ENCODE measurements at places on chromosomes 11 and 22.

GRCh38 chr11:71476031-71476430 lies 23.0 kb downstream of the NADSYN1 start:
- no peak for DNase-seq

- DNase-seq: peak; percentile 51
These were observed 303.8 kb downstream of the NTM start for GRCh38 chr11:131674051-131674755.

GRCh38 chr22:37079668-37080171 lies 28.2 kb downstream of the KCTD17 start:
- peak; percentile 84 for DNase-seq

DNA sequence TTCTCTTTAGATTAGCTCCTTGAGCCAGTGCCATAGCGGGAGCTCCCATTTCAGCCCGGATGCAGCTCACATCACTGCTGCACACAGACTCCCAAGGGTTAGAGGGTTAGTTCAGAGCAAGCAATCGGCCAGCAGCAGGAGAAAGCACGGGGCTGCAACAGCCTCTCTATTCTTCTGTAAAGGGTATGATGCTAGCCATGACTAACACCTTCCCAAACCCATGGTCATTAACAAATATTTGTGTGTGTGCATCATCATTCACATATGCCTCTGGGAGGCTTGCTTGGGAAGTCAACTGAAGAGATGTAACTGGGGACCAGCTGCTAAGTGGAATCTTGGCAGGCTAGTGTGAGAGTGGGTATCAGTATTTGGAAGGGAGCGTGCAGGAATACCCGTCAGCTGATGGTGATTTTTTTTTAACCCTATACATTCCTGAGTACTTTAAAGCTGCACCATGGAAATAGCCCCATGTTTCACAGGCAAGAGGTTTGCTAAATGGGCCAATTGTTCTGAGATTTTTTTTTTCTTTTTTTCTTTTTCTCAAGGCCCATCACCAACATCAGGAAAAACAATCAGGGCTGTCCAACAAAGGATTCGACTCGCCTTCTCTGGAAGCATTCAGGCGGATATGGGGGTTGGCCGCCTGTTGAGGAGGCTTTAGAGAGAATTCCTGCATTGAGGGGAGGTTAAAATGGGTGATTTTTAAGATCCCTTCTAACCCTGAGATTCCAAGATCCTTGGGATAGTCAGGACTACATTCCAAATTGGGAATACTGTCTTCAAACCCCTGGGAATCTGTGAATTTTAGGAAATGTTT lies 33.2 kb upstream of the CCDC89 start:
- no peak for DNase-seq

GRCh38 chr11:119084663-119085436 lies at the start of gene HMBS:
TSS of gene HMBS (plus strand) at chr11:119084881. CDS start at chr11:119085034, 153 bp downstream.
- peak; percentile 92 for DNase-seq

- DNase-seq: no peak
These were observed 46.1 kb upstream of the PRDM11 start for GRCh38 chr11:45100339-45100738.

DNA sequence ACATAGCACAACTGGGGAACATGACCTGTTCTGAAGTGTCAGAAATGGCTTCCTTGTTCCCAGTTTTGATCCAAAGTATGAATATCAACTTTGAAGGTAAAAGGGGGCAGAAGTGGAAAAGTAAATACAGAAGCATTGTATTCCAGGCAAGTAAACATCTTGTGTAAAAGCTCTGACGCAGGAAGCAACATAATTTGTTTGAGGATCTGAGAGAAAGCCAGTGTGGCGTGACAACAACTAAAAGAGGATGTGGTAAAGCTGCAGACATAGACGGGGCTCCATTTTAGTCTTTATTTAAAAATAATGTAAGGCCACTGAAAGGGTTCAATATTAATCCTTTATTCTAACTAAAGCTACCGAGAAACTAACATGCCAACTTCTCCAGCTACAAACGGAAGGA lies 310.2 kb downstream of the DLG2 start:
- DNase-seq: no peak

- DNase-seq: no peak
These were observed 14.4 kb upstream of the UPK3A start for GRCh38 chr22:45270095-45271020.

DNA sequence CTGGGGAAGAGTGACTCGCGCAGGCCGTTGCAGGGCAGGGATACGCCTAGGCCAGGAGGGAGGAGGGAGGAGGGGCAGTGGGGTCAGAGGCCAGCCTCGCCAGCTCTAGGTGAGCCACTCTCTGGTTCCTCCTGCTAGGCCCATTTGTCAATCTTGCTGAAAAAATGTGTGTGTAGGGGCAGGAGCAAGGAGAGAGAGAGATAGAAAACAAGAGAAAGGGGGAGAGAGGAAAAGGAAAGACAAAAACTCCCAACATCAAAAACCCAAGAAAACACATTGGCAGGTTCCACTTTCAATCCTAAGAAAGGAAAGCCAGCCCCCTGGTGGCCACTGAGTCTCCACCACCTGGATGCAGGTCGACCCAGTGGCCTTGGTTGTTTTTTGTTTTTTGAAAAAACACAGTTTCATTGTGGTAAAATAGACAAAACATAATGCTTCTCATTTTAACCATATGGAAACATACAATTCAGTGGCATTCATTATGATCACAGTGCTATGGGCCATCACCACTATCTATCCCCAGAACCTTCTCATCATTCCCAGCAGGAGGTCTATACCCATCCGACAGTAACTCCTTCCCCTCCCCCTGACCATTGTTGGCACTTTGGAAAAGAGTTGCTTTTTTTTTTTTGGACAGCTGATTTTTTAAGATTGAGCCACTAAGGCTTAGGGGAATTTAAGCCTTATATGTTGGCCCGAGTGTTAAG lies 10.9 kb downstream of the OMP start:
- no peak for DNase-seq

DNA sequence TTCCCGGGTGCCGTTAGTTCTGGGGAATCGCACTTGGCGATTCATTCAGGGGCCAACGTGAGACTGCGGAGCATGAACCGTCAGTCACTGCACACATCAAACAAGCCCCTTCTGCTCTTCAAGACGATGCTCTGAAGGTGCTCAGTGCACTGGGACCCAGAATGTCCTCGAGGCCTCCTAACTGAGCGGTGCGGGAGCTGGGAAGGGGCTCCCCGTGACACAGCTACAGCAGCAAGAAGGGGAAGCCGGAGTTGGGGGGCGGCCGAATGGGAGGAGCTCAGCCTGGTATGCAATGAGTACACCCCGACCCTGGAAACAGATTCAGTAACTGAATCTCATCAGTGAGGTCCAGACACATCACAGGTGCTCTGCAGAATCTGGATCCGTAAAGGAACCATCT lies 150.8 kb downstream of the SHANK2 start:
- no peak for DNase-seq

DNA sequence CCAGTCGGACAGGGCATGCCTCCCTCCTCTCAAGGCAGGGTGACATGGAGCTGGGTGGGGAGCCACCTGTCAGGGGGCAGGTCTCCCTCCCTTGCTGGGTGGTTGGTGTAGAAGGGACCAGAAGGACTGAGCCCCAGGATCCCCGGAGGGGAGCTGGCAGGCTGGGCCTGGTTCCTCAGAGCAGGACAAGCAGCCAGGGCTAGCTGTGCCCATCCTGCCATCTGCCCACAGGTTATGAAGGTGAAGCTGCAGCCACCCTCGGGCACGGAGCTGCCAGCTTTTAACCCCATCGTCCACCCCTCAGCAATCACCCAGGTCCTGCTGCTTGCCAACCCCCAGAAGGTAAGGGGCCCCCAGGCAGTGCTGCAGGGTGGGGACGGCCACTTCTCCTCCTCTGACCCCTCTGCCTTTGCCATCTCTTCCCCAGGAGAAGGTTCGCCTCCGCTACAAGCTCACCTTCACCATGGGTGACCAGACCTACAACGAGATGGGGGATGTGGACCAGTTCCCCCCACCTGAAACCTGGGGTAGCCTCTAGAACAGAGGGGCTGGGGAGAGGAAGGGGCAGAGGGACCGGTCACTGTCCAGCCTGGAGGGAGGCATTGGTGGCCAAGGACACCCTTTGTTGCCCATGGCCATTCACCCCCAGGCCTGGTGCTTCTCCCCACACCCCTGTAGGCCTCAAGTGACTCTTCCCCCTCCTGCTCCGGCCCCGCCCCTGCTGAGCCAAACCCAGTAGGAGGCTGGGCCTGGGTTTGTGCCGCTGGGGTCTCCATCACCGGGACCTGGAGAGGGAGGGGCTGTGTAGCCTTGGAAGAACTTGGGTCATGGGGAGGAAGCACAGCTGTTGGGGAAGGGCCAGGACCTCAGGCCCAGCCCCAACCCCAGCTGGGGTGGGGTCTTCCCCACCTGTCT lies 7.0 kb upstream of the SH3BP1 start:
- peak; percentile 78 for DNase-seq

Data from stimulated activated naive CD8-positive, alpha-beta T cell treated with anti-CD3 and anti-CD28 coated beads, Interleukin-15, amount 100 ng/mL, for 72 hours (primary cell).